Endothelial cell of umbilical vein (primary cell): ENCODE measurements at places on chromosomes 7 and 10. TPM values are rescaled to one million over a fixed set of nuclear protein-coding genes. Genes with fewer than 3 reads are reported as not detected.

Gene ADAMTS14
- total RNA-seq = not detected in 2 replicates

Gene FAM25G
- total RNA-seq = not detected in 2 replicates

GRCh38 chr7:120164-120991 lies 72.0 kb upstream of the FAM20C start:
- DNase-seq = no peak

DNA sequence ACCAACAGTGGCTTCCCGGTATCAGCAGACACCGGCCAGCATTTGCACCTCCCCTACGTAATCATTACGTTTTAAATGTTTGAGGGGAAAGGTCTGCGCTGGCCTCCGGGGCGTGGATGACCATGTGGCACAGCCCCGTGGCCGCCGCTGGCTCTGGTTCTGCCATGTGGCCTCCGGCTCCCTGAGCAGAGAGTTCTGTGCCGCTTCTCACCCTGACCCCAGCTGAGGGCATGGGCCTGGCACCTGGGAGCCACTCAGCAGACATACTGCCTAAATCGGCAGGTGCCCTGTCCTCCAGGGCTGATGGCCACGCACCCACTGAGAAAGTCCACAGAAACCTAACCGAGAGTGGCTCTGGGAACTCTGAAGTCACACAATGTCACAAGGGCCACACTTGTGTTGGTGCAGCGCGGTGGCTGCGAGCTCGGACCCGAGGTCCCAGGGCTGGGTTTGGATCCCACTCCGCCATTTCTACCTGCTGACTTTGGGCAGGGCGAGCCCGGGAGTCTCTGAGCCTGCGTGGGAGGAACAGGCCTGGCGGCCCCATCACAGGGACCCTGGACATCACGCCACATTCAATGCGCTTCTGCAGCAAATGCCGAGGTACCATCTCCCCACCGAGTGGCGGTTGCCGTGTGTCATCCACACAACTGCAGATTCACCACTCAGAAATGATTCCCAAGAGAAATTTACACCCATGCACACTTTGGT lies 25.3 kb downstream of the CFAP46 start:
- DNase-seq = no peak

- no peak for DNase-seq
Measured at GRCh38 chr10:120929166-120929565, 78.0 kb downstream of the WDR11 start.

GRCh38 chr7:158034571-158034970 lies 553.1 kb downstream of the PTPRN2 start:
- no peak for DNase-seq
